Activated naive CD4-positive, alpha-beta T cell treated with anti-CD3 and anti-CD28 coated beads, Interleukin-2, amount 50 U/mL, for 72 hours (primary cell): ENCODE measurements at places on chromosomes 12 and 14. TPM values are rescaled to one million over a fixed set of nuclear protein-coding genes. Genes with fewer than 3 reads are reported as not detected.

DNA sequence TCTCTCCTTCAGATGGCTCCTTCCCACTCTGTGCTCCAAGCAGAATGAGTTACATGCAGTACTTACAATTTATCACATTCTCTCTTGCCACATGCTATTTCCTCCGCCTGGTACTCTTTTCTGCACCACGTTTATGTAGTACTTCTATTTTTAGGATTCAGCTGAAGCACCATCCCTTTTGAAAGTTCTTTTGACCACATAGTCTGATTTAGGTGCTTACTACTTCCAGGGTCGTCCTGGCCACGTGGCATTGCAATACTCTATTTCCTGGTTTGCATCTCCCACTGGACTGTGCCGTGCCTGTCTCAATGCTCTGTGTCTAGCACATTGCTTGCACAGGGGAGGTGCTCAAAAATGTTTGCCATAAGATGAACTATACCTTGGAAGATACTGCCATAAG, 16.3 kb upstream of the TBC1D30 start:
- DNase-seq: no peak

DNA sequence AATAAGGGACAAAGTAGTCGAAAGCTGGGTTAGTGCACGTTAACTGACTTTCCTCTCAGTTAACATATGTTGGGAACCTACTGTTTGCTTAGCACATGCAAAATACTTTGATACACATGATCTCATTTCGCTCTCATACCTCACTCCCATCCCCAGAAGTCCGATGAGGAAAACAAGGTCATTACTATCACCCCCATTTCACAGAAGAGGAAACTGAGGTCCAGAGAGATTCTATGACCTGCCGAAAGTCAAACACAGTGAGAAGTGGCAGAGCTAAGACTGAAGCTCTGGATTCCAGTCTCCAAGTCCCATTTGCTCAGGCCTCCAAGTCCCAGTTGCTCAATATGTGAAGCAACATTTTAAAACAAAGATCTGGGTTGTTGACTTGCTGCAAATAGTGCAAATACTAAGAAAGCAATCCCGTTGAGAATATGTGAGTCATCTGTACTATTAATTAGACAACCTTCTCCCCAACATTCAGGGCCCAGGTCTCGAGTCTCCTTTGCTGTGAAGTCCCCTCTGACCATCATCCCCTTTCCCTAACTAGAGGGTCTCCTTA, 170.6 kb upstream of the PWP1 start:
- no peak for DNase-seq

DNA sequence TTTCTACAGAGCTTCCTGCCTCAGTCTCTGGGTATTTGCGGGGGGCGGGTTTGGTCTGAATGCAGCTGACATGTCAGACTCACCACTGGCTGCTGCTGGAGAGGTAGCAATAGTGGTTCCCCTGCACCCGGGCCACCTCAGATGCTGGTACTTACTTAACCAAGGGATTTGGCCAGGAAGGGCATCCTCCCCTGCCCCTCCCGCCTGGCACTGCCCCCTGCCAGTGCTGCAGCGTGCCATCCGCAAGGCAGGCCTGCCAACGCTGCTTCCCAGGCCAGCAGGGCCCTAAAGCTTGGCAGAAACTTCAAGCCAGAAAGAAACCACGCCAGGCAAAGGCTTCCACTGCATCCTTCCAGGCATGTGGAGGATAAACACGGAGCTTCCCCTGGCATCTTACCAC, 22.1 kb downstream of the RAB35 start:
- DNase-seq: no peak

DNA sequence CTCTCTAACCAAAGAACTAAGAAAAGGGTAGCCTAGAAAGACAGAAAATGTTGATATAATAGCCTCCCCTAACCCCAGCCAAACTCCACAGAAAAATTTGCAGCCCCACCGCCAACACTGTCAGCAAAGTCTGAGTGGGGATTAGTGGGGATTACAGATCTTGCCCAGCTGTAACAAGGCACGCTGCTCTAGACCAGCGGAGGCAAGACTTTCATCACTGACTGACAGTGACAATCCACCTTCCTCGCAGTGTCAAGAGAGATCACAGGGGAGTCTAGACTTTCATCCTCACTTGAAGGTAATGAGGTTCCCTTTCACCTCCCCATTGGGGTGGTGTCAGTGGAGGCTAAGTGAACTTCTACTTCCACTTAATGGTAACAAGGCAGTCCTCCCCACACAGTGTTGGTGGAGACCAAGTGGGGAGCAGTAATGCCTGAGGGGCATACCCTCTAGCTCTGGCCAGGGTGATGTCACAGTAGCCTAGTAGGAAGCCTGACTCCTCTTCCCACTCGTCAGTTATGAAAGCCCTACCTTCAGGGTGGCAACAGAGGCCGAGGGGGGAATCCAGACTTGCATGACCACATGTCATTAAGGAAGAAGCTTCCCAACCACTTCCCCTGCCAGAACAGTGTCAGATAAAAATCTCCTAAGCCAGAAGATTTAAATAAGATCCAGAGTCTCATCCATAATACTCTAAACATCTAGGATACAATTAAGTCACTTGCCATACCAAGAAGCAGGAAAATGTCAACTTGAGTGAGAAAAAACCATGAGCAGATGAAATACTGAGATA, 91.7 kb upstream of the RASSF8 start:
- no peak for DNase-seq

DNA sequence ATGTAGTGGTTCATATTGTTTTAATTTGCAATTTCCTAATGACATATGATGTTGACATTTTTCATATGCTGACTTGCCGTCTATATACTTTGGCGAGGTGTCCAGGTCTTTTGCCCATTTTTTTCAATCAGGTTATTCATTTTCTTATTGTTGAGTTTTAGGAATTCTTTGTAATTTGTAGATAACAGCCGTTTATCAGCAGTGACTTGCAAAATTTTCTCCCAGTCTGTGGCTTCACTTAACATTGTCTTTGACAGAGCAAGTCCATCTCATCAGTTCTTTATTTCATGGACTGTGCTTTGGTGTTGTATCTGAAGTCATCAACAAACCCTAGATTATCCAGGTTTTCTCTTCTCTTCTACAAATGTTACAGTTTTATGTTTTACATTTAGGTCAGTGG, 12.6 kb upstream of the KLHDC2 start:
- no peak for DNase-seq

DNA sequence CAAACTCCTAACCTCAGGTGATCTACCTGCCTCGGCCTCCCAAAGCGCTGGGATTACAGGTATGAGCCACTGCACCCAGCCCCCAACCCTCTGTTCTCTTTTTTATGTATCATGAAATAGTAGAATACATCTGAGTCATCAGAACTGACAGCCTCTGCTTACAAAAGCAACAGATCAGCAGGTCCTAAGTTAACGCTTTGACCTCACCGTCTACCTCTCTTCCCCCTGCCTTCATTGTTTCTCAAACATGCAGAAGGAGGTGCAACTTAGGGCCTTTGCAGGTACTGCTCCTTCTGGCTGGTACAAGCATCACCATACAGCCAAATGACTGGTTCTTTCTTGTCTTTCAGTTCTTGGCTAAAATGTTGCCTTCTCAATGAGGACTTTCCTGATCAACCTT, 249.2 kb downstream of the PAWR start:
- no peak for DNase-seq

- no peak for DNase-seq
These were observed 47.7 kb downstream of the STAB2 start for GRCh38 chr12:103634732-103635131.

DNA sequence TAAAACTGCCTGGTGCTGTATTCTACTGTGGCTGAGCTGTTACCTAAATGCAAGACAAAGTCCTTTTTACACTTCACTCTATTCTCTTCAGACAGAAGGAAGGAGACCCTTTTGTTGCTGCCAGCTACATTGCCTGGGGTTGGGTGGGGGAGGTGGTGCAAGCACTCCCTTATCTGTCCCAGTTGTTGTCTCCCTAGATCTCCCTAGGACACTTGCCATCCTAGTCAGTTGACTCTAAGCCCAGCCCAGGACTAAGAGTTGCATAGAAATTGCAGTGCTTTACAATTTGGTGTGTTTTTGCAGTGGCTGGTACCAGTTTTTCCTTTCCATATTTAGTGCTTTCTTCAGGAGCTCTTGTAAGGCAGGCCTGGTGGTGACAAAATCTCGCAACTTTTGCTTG, 35.1 kb downstream of the SCYL2 start:
- DNase-seq: no peak

DNA sequence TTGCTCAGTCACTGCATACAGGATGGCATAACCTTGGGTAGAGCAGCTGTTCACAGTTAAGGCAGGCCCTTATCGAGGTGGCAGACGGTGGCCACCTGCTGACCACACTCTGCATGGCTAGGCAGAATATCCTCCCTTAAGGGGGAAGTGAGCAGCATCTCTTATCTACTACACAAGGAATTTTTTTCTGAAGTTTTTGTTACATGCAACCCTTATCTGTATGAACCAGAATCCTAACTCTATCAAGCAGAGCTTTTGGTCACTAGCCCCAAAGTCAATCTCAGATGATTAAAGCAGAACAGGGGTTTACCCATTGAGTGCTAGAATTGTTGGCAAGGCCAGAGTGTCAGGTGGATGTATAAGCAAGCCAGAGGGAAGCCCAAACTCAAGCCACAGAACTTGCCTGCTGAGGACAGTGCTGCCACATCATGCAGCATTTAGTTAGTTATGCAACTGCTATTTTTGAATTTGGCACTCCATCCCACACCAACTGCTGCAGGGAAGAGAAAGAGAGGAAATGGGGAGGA, 192.8 kb downstream of the TBX5 start:
- no peak for DNase-seq

DNA sequence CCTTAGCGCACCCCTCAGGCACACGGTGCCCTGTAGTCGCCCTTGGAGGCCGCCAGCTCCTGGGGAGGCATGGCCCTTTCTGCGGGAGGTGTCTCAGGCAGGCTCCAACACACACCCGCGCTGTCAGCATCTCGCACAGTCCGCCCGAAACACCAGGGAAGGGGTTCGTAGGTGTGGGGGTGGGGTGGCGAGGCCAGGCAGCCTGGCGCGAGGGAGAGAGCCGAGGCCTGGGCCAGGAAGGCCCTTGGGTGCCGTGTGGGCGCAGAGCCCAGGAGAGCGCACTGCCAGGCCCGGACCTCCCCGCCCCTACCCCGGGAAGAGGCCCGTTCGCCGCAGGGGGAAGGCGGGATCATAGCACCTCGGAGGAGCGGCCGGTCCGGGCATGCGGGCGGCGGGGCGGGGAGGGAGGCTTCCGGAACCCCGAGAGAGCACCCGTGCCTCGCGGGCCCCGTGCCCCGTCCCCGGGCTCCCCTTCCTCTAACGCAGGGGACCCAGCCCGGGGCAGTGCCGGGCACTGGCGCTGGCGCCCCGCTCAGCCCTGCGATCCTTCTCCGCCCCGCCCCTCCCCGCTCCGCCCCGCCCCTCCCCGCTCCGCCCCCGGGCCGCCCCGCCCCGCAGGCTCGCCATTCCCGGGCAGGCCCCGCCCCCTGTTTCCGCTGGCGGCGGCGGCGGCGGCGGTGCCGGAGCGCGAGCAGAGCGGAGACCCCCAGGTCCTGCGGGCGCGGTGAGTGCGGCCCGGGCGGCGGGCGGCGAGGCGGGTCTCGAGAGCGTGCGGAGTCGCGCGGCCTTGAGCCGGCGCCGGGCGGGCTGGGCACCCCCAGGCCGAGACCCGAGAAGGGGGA, at the start of gene TSPAN9:
Gene TSPAN9 (plus strand): TSS at position 650 of the 842 bp plus-strand sequence. CDS start 123,815 bp downstream, outside the sequence.
- peak; percentile 67 for DNase-seq

DNA sequence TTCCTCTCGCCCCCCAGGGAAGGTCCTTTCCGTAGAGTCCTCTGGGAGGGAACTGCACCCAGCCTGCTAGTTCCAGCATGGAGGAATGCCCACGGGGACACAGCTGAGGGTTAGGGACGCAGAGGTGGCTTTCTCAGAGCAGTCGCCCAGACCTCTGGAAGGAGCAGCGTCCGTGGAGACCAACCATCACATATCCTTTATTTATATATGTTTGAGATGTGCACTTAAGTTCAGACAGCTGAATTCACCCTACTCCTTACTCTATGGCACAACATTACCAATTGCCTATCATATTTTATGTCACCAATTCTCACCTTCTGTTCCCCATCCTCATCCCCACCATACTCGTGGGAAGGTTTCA, 305.6 kb upstream of the DIO3 start:
- no peak for DNase-seq

DNA sequence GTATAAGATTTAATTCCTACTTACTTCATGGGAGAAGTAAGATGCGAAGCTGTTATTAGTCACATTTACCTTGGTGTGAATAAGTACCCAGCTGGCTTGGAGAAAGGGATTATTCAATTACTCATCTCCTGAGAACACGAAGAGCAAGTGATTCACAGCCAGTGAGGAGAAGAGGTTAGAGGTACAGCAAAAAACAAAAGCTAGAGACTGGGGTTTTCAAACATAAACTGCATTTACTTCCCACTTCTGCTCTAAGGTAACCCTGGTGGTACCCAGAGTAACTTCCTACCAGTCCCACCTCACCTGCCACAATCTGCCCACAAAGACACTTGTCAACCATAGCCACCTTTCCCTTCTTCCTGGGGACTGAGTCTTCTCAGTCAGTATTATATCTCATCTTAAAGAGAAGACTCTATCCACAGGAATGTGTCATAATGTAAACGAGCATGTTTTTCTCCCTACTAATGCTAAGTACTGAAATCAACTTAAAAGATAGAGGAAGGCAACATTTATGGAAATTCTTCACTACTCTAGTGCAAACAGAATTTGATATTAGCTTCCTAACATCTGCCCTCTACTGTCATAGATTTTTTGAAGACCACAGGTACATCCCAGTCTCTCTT, 6.0 kb upstream of the IL22 start:
- DNase-seq: peak; percentile 58

- DNase-seq: no peak
These were observed 505 bp downstream of the KCNC2 start for GRCh38 chr12:75208856-75209811.

DNA sequence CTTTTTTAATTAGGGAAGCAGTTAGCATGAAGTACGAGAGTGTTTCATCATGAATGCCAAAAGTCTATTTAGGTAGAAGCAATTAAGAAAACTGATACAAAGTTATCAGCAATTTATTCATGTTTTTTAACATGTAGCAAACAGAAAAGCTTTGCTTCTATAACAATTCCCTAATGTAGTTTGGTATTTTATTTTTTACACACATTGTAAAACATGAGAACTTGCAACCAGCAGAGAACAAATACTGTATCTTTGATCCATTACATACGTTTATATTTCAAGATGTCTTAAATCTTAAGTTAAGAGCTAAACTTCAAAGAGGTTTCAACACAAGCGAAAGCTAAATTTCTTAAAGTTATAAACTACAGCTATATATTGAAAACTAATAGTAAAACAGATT, 39.3 kb downstream of the MED13L start:
- no peak for DNase-seq

- DNase-seq: no peak
These were observed 145.1 kb upstream of the GRIP1 start for GRCh38 chr12:66823857-66824570.

- DNase-seq: no peak
These were observed 33.0 kb upstream of the TSPAN9 start for GRCh38 chr12:3044141-3044630.

GRCh38 chr14:33068040-33068439, 129.4 kb downstream of the NPAS3 start:
- DNase-seq: no peak

RD3L gene
- not detected for total RNA-seq

ADAM20 gene
- 0.56 TPM for total RNA-seq

OVCH1 gene
- total RNA-seq: not detected

HELB gene
- 29.4 TPM for total RNA-seq

IRAK3 gene
- total RNA-seq: 1.0 TPM

PAX9 gene
- not detected for total RNA-seq

CD4 gene
- 165 TPM for total RNA-seq
